ENCODE measurements at places on chromosomes 1 and 21. TPM values are rescaled to one million over a fixed set of nuclear protein-coding genes. Genes with fewer than 3 reads are reported as not detected.

Gene IFI44L
- 30.4 TPM for total RNA-seq

Gene ZMYND12
- total RNA-seq = 0.46 TPM

Gene TNFRSF25
- 534 TPM for total RNA-seq

Gene CALML6
- 1.3 TPM for total RNA-seq

Gene CRP
- total RNA-seq = 0.73 TPM

Gene ANGPTL3
- total RNA-seq = not detected

Gene CYP2J2
- 0.98 TPM for total RNA-seq

Gene LRRC3
- total RNA-seq = 0.98 TPM

Gene GJA9
- not detected for total RNA-seq

Gene MEX3A
- 0.03 TPM for total RNA-seq

Gene CFAP141
- total RNA-seq = not detected

Gene KRTAP19-1
- total RNA-seq = not detected

Gene SPATA46
- total RNA-seq = not detected

Gene SLC44A5
- 0.23 TPM for total RNA-seq

Gene SLC1A7
- total RNA-seq = 0.26 TPM

Gene KCNE2
- total RNA-seq = not detected

Gene NBPF4
- 0.13 TPM for total RNA-seq

Gene MYOG
- not detected for total RNA-seq

Gene FCRL6
- 11.8 TPM for total RNA-seq

Gene SSU72
- 112 TPM for total RNA-seq

Gene PTPN7
- 71.7 TPM for total RNA-seq

Gene IL10
- 0.26 TPM for total RNA-seq

Gene AMY2A
- total RNA-seq = not detected

Gene NPL
- total RNA-seq = 5.4 TPM

Gene TTC24
- total RNA-seq = 13.2 TPM

Gene EPS8L3
- total RNA-seq = 0.49 TPM

Gene CYP4A22
- total RNA-seq = not detected

Gene S100A5
- not detected for total RNA-seq

Gene SAMD13
- not detected for total RNA-seq

Gene THEMIS2
- total RNA-seq = 94.8 TPM

Gene FCGR3B
- total RNA-seq = not detected

Gene SMCP
- not detected for total RNA-seq

Gene LAX1
- 32.4 TPM for total RNA-seq

Gene HPCA
- 0.54 TPM for total RNA-seq

Gene CR1L
- 0.20 TPM for total RNA-seq

Gene TFF1
- total RNA-seq = 1.2 TPM

Gene UBL4B
- not detected for total RNA-seq

Gene CD1E
- not detected for total RNA-seq

Gene SERTAD4
- total RNA-seq = not detected

Gene CYP4X1
- total RNA-seq = not detected

Gene LRRC38
- total RNA-seq = not detected
